Umbilical cord (tissue), 2 donors: ENCODE measurements at places on chromosomes 12 and 14.

GRCh38 chr12:71107936-71108335 lies 49.9 kb downstream of the TSPAN8 start:
- peak; percentile 20 for DNase-seq

GRCh38 chr12:103821773-103822172 lies 19.3 kb downstream of the NT5DC3 start:
- peak; percentile 52 for DNase-seq

DNA sequence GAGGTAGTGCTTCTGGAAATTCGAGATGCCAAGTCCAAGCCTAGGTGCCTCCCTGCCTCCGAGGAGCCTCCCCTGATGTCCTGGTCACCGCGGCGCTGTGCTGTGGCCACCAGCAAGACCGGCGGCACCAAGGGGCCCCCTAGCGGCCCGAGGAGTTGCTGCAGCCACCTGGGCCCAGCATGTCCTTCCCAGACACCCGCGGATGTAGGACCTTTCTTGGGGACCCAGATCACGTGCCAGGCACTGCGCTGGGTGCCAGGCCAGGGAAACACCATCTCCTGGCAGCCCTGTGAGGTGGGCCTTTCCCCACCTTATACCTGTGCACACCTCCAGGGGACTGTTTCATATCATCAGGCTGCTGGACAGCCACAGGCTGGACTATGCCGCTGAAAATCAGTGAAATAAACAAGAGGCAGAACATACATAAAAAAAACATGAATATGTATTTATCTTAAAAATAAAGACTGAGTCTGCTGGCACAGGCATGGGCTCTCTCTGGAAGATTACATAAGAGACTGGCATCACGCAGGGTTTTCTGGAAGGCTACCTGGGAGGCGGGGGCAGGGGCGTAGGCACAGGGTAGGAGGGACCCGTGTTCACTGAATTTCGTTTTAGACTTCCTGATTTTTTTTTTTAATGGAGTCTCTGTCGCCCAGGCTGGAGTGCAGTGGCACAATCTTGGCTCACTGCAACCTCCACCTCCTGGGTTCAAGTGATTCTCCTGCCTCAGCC lies 15.9 kb upstream of the HHIPL1 start:
- DNase-seq: peak; percentile 55

DNA sequence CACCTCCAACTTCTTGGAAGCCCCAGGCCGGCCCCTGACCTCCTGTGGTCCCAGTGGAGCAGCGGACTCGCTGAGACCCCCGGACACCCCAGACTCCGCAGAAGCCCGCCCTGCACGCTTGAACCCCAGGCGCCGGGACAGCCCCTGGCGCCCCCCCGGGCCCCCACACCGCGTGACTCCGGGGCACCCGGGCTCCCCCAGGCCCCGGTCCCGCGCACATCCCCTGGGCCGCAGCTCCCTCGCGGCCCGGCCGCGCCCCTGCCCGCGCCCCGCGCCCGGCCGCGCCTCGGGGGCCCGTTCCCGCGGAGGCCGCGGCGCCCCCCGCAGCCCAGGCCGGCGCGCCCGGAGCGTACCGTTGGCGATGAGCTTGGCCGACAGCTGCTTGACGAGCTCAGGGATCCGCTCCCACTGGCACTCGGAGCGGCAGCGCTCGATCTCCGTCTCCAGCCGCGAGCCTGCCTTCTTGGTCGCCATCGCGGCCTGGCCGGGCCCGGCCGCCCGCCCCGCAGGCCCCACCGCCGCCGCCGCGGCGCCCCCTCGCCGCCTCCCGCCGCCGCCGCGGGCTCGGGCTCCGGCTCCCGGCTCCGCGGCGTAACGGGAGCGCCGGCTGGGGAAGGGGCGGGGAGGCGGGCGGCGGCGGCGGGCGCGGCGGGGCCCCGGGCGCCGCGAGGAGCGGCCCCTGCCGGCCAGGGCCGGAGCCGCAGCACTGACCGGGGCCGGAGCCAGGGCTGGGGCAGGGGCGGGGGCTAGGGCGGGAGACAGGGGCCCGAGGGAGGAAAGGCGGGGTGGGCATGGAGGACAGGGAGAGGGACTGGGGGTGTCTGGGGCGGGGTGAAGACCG lies at the start of gene TTC7B:
TTC7B (minus strand) TSS at position 609 of the 841 bp plus-strand sequence; CDS start at position 474, 135 bp downstream.
- no peak for DNase-seq

DNA sequence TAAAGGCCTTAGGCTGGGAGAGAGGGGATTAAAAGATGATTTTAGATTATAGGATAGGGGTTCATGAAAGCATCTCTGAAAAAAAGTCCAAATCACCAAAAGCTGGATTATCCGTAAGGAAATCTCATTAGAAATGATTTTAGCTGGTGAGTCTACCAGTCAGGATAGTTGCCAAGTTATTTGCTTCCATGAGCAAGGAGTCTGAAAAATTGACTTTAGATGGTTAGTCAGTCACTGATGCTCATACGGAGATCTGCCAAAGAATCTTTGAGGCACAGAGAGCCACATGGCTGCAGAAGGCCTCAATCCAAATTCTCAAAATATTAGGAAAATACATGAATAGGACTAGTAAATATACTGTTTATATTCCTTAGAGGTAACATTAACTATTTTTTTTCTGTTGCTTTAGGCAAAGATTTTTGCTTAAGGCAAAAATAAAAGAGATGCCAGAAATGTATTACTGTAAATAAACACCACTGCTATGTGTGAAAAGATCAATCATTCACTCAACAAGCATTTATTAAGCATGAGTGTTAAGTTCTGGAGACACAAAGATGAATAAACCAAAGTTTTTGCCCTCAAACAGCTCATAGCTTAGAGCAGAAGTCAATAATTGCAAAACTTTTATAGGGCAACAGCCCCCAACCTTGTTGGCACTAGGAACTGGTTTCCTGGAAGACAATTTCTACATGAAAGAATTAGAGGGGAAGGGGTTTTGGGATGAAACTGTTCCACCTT lies 105.2 kb downstream of the BBS10 start:
- no peak for DNase-seq

- DNase-seq: no peak
These were observed 1.3 kb upstream of the TAS2R14 start for GRCh38 chr12:10940389-10940788.

DNA sequence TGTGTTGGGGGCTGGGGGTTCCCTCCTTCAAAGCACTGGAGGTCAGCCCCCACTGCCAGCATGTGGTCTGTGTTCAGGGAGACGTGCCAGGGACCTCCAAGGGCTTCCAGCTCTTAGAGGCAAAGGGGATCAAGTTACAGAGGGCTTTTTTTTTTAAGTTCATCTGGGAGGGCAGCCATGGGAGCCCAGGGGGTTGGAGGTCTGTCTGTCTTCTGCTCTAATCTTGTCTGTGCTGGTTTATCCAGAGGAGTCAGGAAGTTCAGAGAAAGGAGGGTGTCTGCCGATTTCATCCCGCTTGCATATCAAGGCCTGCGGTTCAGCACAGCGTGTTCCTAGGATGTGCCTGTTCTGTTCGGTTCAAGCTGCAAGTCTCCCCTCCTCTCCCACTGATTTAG lies 72.2 kb downstream of the TMEM132C start:
- DNase-seq: peak; percentile 98

GRCh38 chr12:65209655-65210043 lies 40.3 kb downstream of the LEMD3 start:
- no peak for DNase-seq

- DNase-seq: no peak
These were observed 745 bp downstream of the PCK2 start for GRCh38 chr14:24094841-24095270.

DNA sequence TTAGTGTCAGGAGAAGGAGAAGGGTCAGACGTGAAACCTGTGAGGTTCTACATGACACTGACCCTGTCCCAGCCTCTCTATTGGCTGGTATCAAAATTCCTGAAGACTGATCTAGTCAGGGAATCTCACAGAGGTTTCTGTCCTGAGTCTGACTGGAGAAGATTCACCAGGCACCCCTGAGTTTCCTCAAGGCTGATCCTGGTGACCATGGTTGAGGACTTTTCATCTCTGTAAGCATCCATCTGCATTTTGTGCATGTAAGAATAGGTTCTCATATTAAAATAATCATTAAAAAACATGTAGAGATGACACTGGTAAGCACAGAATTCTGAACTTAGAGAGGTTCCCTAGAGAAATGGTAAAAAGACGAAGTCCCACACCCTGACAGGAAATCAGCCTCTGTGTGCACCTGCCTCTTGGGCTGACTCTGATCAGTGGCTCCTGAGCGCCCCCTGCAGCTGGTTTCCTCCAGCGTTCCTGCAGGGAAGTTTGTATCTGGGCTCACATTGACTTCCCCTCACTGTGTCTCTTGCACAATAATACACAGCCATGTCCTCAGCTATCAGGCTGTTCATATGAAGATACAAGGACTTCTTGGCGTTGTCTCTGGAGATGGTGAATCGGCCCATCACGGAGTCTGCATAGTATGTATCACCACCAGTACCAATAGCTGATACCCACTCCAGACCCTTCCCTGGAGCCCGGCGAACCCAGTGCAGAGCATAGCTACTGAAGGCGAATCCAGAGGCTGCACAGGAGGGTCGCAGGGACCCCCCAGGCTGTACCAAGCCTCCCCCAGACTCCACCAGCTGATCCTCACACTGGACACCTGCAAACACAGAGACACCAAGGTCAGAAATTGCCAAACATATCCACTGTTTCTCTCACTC lies 991.9 kb downstream of the TMEM121 start:
- no peak for DNase-seq

GRCh38 chr12:84054811-84055210 lies 857.8 kb downstream of the SLC6A15 start:
- DNase-seq: no peak

- no peak for DNase-seq
These were observed 65.1 kb upstream of the KTN1 start for GRCh38 chr14:55514819-55515490.

DNA sequence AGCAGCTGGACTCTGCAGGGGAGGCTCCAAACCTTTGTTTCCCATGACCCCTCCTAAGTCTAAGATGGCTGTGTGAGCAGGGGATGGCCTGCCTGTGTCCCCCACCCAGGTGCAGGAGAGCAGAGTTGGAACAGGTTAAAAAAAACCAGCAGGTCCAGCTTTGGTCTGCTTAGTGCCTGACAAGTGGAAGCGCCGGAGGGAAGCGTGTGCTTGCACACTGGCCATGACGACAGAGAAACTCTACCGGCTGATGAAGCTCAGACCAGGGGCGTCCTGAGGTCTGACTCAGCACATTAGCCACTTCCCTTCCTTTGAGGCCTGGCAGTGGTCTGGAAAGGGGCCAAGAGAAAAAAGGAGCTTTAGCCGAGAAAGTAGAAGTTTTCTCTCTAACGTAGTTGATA lies 280.1 kb downstream of the VRK1 start:
- peak; percentile 79 for DNase-seq

- DNase-seq: no peak
These were observed 94.8 kb downstream of the BCL11B start for GRCh38 chr14:99177046-99177655.

GRCh38 chr12:90473831-90474230 lies 481.1 kb downstream of the CCER1 start:
- DNase-seq: no peak

DNA sequence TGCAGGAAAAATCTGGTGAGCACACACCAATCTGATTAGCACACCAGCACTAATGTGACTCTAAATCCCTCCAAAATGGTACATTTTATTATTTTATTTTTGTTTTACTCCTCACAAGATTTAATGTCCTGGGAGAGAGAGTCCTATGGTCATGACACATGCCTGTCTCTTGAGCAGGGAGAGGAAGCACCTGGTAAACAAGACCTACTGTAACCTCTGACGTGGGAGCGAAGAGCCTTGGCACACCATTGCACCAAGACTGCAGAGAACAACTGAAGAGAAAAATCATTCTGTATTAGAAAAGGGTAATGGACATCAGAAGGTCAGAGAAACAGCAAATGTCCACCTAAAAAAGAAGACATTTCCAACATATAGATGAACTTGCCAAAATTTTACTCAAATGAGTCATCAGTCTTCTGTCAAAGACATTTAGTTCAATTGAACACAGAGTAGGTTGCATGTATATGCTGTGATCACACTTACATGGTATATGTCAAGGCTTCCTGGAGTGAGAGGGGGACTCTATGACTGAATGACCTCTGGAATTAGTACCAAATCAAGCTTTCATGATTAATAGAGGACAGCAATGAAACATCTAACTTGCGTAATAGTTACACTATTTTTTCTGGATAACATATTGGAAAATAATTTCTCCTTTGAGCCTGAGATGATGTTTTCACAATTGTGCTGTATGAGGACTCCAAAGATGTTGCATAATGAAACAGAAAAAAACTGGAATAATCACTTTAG lies 186.9 kb upstream of the FLRT2 start:
- peak; percentile 23 for DNase-seq

- no peak for DNase-seq
These were observed 124.3 kb upstream of the EGLN3 start for GRCh38 chr14:34075042-34075744.

DNA sequence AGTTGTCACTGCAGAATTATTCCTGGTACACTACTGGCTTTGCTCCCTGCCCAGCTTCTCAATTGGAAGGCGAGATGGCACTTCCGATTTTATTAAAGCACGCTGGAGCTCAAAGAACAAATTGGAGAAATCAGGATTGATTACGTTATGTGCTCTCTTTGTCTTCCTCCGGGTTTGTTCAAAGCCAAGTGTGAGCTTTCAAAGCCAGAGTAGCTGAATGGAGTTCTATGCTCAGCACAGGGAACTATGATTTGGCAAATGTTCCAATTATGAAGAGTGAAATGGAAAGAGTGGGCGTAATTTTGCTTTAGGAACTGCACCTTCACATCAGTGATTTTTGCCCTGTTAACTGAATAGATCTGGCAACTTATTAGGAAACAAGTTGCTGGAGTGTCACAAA lies 72.4 kb downstream of the FLRT2 start:
- no peak for DNase-seq

- DNase-seq: no peak
These were observed 11.5 kb downstream of the TCL1B start for GRCh38 chr14:95697764-95698163.

- DNase-seq: no peak
These were observed 49.3 kb downstream of the SLC24A4 start for GRCh38 chr14:92372230-92372629.

GRCh38 chr12:65656156-65656882 lies 168.0 kb upstream of the HMGA2 start:
- no peak for DNase-seq

DNA sequence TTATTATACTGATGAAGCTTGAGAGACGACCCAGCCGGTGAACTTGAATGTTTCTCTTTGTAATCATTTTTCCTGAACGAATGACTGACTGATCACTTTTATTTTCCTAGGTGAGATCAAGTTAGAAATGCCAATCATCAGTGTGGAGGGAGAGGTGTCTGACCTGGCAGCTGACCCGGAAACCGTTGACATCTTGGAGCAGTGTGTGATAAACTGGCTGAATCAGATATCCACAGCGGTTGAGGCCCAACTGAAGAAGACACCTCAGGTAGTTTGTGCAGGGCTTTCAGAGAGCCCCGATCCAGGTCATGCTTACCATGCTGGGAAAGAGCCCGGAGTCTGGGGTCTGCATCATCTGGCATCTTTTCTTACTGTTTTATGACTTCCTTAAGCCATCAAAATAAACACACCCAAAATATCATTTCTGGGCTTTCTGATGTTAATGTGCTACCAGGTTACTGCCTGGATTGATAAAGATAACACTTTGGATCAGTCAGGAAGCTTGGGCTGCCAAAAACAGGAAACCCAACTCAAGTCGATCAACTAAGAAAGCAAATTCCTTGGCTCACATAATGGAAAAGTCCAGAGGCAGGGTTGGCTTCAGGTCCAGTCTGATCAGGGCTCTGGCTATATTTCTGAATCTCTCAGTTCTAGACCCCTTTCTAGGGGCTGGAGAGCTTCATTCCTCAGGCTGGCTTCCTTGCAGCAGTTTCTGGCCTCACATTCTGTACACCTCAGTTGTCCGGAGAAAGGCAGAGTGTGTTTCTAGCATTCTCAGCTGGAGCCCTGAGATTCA lies 21.1 kb downstream of the DNAH10 start:
- no peak for DNase-seq

- peak; percentile 68 for DNase-seq
These were observed 868.8 kb upstream of the TMEM132C start for GRCh38 chr12:127398016-127398710.

GRCh38 chr12:78866518-78866917 lies 1.9 kb downstream of the SYT1 start:
- no peak for DNase-seq
